NCI-H187 (cell line): ENCODE measurements at places on chromosomes 2 and 18.

DNA sequence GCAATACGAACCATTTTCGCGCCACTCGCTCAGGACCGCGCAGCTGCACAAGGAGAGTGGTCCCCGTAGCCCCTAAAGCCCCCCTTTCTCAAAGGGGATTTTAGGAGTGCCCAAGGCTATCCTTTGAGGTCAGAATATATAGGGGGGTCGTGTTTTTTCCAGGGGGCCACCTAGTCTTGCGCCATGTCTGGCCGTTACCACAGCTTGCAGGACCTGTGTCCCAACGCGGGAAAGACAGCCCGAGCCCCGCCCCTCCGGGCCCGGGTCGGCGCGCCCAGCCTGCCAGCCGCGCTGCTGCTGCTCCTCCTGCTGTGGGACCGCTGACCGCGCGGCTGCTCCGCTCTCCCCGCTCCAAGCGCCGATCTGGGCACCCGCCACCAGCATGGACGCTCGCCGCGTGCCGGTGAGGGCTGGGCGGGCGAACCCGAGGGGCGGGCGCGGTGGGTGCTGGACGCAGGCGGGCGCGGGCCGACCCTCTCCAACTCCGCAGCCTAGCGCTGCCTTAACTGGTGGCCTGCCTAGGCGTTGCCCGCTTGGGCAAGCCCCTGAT lies at the start of gene CDCA7:
CDCA7 (plus strand) TSS at position 291 of the 550 bp plus-strand sequence; CDS start at position 383, 92 bp downstream.
- DNase-seq = peak; percentile 57

GRCh38 chr2:150125708-150126107 lies 361.8 kb downstream of the RND3 start:
- no peak for DNase-seq

DNA sequence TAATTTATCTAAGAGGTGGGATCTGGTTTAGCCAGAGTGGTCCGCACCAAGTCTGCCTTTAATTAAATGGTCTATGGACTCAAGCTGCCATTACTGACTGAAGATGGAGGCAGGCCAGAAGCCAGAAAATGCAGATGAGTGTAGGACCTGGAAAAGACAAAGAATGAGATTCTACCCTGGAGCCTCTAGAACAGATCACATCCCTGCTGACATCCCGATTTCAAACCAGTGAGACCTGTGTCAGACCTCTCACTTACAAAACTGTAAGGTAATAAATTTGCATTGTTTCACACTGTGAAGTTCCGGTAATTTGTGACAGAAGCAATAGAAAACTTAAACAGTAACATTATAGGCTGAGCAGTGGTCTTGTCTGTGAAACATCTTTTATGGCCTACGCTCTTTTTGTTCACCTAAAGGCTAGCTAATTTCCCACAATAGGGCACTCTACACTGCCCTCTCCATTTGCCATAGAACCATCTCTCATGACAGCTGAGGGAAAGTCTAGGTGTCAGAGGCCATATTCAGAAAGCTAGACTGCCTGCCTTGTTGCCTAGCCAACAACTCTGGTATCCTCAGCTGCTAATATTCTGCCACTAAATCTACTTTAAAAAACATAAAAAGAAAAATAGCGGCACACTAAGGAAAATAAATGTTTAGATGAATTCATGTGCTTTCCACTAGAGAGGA lies 1396.2 kb upstream of the PIK3C3 start:
- DNase-seq = no peak

- no peak for DNase-seq
Measured at GRCh38 chr2:122028371-122029100, 273.1 kb downstream of the TSN start.

GRCh38 chr2:6074089-6074643 lies 382.0 kb downstream of the SOX11 start:
- peak; percentile 83 for DNase-seq

DNA sequence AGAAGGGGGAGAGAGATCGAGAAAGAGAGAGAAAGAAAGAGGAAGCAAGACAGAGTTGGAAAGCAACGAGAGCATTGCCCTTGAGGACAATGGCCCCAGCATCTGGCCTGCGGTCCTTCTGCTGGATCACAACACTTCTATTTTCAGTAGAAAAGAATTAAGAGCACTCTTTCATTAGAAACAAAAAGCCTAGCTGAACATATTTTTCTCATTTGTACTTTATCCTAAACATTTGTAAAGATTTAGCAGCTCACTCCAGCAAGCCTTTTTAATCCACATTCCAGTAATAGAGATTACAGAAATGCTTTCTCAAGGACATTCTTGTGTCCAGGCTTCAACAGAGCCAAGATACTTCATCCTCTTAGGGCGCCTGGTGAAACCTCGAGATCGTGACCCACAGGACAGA lies 31.6 kb upstream of the AFF3 start:
- DNase-seq = no peak

DNA sequence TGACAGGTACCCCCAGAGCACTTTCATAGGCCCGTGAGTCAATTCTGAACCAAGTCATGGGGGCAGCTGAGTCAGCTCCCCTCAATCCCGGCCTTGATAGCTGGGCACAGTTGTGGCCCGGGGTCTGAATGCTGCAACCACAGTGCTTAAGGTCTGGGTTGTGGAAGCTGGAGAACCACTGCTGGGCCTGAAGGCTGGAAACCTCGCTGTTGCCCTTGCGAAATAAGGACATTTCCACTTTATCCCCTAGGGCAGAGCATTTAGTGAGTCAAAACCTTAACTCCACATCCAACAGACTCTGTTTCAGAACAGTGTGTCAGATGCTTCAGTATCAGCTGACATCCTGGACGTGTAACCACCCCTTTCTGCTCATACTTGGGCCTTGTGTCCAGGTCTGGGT lies 58.6 kb downstream of the SP110 start:
- DNase-seq = no peak

DNA sequence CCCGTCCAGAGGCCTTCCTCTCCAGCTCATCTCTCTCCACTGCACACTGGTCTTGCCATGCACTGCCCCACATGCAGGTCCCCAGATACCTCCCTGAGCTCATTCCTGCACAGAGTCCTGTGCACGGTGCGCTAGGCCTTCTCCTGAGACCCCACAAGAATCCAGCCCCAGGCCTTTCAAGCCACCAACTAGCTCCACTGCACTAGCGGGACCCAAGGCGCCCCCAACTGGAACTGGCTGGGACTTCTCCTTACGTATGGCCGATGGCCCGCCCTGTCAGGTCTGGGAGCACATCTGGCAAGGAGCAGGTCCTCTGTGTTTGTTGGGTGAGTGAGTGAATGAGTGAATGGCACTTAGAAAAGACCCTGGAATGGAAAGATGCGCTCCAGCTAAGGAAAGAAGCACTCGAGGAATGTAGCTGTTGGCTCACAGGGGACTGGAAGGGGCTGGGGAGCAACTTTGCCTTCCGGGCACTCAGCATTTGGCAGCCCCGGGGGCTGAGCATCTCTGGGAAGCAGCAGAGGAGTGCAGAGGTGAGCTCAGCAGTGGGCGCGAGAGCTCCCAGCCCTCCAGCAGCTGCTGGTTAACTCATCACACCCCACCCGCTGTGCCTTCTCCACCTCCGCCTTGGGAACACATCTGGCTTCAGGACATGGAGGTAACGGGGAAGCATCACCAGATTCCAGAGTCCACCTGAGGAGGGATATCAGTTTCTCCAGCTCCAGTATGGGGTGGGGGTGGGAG lies 223.1 kb downstream of the GLI2 start:
- DNase-seq = no peak

DNA sequence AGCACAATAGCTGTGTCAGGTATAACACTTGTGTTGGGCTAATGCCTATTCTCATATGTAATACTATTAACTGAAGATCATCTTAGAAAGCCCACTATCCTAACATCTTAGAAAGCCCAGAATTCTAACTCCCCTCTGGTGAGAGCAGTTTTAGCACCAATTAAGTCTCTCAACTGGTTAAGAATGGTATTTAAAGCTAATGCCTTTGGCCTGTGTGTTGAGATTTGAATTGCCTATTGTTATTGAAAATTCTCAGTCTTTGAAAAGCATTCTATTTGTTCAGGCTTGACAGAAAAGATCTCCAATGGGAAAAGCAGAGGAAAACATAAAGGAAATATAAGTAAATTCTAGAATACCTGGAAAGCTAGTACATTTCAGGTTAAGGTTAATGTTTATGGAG lies 352.5 kb downstream of the ARHGAP15 start:
- DNase-seq = no peak

DNA sequence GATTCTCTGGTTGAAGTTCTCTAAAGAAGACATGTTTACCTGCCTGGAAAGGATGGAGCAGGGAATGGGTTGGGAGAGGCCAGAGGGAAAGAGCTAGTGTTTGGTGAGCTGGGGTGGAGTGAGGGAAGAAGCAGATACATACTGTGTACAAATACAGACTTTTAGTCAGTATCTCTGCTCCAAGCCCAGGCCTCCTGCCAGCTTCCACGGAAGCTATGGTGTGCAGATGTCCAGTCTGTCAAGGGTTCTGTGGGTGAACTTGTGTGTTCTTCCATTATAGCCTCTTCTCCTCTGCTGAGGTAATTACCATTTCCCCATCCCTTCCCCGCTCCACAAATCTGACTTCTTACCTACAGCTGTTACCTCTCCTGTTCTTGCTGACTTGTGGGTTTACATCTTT lies 208.6 kb downstream of the HRH4 start:
- DNase-seq = no peak
